ENCODE measurements at places on chromosomes 7 and 10.
A peak's percentile ranks its signal among the peaks of the same experiment; 100 is the strongest.

DNA sequence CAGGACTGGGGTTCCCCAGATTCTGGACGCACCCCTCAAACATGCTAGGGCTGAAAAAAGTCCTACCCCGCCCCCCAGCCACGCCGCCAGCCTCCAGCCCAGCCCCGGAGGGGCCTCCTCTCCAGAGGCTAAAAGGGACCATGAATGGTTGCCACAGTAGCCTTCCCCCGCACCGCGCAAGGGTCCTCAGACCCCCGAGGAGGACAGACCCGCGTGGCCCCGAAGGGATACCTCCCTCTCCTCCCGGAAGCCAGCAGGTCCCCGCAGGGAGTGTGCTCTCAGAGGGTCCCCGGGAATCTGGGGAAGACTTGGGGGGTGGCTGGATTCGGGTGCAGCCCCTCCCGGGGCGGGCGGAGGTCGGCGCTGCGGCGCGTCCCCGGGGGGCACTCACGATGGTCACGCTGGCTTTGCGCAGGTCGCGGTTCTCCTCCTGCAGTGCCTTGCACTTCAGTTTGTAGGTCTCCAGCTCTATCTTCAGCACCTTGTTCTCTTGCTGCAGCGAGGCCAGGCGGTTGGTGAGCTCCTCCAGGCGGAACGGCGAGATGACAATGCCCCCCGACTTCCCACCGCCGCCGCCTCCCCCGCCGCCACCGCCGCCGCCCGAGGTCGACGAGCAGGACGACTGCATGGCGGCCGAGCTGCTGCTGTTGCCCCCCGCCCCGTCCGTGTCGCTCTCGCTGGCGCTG is 482 bp downstream of the CCDC6 start:
- no peak for DNase-seq

DNA sequence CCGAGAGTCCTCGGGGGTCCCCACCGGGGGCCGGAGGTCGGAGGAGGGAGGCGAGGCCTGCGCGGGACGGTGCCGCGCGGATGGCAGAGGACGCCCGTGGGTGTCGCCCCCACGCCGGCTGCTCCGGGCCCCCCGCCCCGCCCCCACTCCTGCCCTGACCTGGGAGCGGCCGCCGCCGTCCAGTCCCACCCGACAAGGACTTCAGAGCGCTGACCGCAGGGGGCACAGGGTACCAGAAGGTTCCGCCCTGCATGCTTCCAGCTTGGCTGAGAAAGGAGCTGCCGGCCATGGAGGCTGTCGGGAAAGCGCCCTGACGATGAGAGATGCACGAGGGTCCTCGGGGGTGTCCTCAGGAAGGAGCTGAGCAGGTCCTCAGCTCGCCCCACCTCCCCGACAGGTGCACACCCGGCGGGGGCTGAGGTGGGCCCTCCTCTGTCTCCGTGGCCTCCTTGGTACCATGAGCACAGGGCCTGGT is 57.0 kb upstream of the DNAJB6 start:
- no peak for DNase-seq

DNA sequence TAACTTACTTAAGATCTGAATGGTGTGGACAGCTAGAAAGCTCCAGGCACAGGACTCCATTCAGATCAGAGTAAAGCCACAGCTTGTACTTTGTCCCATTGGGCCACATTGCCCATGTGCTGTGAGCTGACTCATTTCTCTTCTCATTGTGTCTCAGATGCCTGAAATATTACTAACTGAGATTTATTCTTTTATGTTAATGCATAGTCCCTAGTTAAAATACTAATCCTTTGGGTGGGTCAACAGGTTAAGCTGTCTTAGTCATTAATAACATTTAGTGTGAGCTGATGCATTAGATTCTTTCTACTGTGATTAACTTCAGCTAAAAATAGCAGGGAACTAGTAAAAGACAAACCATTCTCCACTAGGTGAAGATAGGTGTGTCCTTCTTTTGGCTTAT is 104.7 kb upstream of the ARMC3 start:
- DNase-seq: peak; percentile 53

GRCh38 chr10:4183761-4184261 is 398.8 kb upstream of the KLF6 start:
- DNase-seq: peak; percentile 69

DNA sequence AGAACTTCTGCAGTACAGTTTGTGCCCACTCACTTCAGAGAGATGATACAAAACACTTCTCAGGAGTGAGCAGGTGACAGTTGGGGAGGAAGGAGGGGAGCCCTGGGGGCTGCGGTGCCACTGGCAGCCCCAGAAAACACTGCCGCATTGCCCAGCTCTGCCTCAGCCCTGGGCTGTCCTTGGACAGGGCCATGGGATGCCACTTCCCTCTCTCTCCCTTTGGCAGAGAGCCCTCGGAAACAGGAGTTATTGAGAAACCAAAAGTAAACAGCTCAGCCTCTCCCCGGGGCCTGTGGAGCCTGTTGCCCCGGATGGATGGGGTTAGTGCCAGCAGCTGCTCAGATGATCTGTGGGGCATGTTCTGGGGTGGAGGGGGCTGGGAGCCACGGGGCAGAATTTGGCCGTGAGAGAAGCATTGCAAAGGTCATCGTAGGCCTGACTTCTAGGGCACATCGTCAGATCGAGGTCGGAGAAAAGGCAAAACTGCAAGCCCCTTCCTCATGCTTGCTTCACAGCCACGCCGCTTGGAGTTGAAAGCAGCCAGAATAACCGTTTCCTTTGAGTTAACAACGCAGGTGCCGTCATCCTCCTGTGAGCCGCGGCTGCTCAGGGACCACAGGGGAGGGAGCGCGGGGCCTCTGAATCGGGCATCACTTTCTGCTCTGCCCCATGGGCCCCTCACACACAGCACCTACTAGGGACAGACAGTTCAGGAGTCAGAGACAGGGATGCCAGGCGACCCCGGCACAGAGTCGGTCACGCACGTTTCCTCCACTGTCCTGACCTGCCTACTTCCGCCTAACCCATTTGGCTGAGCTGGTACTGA is 256.4 kb downstream of the CAMK1D start:
- no peak for DNase-seq

DNA sequence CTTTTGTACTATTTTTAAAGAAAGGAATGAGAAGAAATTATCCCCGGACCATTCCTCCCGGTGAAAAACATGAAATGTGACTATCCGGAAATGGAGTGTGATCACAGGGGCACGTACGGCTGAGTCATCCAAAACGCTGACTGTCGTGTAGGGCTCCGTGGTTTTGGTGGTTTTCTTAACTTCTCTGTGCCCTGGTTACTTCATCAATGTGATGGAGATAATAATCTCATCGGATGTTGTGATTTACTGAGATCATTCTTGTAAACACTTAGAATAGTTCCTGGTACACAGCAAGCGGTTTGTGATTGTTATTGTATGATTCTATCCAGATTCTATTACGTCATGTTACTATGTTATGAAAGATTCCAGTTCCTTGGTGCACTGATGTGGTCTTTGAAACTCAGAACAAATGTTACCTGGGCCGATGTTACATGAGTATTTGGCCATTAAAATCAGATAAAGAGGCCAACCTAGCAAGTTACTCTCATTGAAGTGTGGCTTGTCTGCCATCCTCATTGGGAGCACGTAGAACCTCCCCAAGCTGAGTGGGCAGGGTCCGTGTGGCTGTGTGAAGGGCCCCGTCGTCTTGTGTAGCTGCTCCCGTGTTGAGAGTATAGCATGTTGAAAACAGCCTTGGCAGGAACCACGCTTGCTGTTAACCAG is 99.5 kb downstream of the CAMK1D start:
- peak; percentile 8 for DNase-seq

DNA sequence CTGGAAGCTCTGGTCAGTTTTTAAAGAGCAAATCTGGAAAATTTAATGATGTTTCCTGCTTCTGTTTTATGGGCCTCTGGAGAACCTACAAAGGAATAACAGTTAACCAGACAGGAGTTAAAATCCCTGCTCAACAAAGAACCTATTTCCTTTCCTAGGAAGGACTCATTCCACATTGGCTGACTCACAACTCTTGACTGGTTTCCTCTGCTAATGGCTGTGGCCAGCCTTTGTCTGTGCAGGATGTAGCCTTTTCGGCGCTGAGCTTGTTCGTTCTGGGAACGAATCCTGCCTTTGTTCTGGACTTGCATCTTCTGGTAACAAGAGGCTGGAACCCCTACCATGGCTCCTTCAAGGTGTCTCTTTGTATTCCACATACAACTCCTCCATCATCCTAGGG is 112.8 kb upstream of the PDCD4 start:
- no peak for DNase-seq

GRCh38 chr10:69911613-69912528 is 110.2 kb downstream of the COL13A1 start:
- DNase-seq: peak; percentile 66

- no peak for DNase-seq
Observed at GRCh38 chr10:74976565-74976964, 134.9 kb upstream of the SAMD8 start.

- DNase-seq: no peak
Observed at GRCh38 chr10:108862676-108863350, 1060.5 kb downstream of the XPNPEP1 start.

DNA sequence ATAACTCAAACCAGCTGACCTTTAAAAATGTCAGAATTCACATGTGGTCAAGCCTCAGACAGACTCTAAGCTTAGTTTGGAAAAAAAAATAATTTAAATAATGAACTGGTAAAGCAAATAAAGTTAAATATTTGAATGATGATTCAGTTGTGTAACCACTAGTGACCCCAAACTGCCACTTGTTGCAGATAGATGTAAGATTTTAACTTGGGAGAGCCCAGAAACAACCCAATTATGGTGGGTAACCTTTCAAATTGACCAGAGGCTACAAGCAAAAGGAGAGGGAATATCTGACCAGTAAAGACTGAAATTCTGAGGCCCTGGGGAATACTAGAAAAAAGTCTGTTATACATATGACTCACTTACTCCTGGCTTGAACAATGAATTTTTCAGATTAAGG is 268.1 kb downstream of the HPSE2 start:
- no peak for DNase-seq

DNA sequence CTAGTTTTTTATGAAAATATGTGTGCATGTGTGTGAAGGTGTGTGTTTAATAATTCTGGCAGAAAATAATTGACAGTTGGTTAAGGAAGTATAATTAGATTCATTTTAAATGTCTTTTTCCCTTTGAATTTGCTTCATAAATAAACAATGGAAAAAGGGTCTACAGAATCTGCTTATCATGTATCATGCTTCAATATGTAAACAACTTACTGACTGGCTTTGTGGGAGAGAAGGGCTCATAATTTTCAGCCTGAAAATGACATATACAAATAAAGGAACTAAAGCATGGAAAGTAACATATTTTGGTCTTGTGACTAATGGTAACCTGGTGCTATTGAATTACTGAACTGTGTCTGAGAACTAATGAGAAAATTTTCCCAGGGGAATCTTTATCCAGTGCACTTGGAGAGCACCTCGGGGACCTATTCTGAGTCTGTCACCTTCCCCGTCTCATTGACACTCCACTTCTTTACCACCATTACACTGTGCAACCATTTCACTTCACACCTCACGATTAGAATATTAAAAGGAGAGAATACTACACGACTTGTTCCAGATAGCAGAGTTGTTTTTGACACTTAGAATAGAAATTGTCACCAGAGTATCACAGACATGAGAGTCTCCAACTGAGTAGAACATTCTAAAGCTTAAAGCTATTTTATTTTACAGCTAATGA is 298.6 kb downstream of the TFEC start:
- DNase-seq: no peak
